ENCODE measurements at places on chromosomes 2 and 18.

GRCh38 chr18:44789710-44790109 lies 109.0 kb downstream of the SETBP1 start:
- no peak for DNase-seq

- DNase-seq: no peak
Observed at GRCh38 chr2:422676-423435, 135.0 kb upstream of the ALKAL2 start.

DNA sequence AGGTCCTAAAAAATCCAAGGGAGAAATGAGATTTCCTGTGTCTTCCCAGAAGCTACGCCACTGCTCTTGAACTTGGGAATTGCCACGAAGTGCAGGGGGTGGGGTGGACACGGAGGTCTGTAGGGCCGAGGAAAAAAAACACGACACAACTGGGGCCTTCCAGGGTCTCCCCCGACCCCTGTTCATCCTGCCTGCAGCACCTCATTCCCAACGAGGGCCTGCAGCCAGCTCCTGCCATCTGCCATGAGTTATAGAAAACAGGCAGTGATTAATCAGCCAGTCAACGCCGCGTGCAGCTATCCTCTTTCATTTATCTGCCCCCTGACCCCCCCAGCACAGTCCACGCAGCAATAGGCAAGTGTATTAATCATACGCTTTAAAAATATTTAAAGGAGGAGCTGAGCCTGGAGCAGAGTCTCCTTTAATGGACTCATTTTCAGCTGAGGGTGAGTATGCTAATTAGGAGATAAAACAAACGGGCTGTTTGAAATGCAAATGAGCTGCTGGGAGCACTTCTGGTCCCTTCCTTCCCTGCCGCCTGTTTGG lies 209.9 kb downstream of the TFCP2L1 start:
- DNase-seq: peak; percentile 49

GRCh38 chr2:29549069-29549380 lies 372.4 kb downstream of the ALK start:
- DNase-seq: no peak

DNA sequence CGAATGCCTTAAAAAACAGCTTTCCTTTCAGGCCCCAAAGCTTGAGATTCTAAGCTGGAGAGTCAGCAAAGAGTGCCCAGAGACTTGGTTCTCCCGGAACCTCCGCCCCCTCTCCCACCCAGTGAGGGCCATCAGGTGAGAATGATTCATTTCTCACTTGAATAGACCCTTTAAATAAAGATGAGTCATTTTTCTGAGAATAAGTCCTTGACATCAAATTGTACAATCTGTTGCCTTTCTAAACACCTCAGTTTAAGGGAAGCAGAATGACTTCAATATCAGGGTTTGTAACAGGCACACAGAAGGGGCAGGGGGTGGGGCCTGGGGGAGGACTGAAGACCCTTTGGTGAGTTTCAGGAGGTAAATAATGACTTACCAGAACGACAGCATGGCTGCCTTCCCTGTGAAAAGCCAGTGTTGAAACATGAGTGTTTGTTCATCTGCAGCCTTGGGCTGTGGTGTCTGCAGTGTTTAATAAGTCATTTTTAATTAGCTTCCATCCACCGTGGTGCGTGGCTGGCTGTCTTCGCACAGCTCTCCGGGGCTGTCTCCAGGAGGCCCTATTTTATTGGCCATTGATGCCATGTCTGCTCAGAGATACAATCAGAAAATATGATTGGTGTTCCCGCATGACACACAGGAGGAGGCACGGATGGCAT lies 134.9 kb upstream of the ZNF236 start:
- DNase-seq: peak; percentile 37

DNA sequence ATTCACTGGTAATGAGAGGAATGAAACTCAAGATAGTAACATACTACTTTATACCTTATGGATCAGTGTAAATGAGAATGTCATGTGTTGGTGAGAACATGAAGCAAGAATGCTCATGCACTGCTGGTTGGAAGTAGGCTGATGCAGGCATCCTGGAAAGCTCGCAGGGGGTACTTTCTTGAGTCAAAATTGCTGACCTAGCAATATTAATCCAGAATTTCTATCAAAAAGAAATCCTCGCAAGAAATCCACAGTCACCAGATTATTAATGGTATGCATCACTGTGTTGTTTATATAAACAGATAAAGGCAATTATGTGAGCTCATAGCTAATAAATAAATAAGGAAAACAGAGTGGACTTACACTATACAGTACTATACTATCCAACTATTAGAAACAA lies 713.7 kb upstream of the PKDCC start:
- no peak for DNase-seq

DNA sequence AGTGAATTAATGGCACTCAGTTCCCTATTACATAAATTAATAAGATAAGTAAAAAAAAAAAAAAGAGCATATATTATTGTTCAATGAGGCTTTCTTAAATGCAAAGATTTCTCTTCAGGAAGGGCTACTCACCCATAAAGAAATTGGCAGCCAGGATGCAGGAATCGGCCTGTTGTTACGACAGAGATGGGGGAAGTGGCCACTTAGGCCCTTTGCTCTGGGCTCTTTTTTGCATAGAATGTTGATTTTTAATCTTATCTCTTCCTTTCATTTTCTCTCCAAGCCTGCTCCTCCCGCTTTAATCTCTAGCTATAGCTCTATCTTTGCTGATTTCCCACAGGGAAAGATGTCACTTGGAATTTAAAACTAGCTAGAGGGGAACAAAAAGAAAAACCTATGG lies 391.8 kb upstream of the CRIM1 start:
- DNase-seq: no peak

DNA sequence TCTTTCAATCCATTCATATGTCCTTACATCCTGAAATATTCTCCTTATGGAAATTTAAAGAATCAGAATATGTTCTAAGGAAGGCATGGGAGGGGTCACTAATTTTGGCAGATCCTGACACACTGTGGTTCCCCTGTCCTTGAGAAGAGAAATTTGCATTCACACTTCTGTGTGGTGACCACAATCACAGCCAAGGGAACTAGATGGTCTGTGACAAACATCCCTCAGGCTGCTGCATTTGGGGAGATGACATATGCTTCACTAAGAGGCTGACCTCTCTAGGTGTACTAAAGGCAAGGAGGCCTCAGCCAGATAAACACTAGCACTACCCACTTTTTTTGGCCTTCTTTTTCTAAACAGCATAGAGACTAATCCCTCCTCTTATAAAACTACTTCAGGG lies 129.6 kb downstream of the MREG start:
- DNase-seq: no peak

GRCh38 chr2:105308382-105309146 lies 21.0 kb downstream of the TGFBRAP1 start:
- no peak for DNase-seq

DNA sequence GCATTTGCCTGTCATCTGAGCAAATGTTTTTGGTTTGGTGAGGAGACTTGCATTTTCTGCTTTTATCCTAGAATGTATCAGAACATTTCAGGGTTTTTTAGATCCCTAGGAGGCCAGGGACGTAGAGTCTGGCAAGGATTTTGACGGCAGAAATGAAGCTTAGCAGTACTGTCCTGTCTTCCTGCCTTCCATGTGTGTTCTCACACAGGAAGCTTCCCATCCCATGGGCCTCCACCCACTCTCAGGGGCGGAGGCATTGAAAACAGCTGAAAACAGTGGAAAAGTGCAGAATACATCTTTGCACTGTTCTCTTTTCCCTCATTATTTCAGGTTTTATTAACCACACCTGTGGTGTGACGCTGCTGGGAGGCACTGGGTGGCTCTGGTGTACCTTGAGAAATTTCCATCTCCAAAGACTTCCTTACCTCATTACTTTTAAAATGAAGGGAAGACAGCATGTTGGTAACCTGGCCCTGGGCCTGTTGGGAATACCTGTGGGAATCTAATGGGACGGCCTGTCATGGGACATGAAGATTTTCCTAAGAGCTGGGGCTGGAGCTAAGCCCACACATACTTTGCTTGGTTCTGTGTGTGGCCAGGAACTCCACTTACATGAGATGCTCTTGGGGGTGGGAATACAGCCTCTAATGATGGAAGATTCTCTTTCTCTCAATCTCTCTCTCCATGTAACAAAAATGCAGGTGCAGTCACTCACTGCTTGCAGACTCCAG lies 20.5 kb downstream of the PCARE start:
- DNase-seq: no peak

GRCh38 chr18:22394428-22394827 lies 23.3 kb downstream of the CTAGE1 start:
- no peak for DNase-seq

- DNase-seq: no peak
Observed at GRCh38 chr18:63140997-63141777, 178.4 kb downstream of the BCL2 start.

GRCh38 chr2:157747695-157748370 lies 119.2 kb upstream of the ACVR1C start:
- no peak for DNase-seq

DNA sequence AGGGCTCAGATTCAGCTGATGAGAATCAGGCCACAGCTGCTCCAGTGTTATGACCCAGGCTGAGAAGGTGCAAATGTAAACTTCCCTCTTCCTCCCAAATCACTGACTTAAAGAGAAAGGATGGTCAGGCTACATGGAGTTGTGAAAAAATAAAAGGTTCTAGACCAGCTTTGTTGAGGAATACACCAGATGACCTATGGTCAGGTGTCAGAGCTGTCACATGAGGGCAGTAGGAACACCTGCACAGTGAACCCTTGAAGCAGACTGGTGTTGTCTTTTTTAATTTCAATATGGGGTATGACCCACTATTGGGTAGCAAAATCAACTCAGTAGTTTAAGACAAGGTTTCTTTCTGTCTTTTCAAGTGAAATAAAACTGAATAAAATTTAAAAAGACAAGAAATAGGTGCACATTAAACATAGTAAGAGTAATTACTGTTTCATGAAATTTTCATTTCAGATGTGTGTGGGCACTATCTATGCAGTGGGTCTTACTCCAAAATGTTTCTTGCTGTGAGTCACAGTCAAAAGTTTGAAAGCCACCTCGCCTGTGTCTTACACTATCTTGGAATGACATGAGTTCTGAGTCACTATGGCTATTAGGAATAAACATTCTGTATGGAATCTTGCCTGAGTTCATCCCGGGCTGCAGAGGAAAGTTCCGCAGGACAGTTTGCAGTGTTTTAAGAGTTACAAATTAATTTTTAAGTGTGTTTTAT lies 83.6 kb downstream of the ACVR1 start:
- DNase-seq: no peak

DNA sequence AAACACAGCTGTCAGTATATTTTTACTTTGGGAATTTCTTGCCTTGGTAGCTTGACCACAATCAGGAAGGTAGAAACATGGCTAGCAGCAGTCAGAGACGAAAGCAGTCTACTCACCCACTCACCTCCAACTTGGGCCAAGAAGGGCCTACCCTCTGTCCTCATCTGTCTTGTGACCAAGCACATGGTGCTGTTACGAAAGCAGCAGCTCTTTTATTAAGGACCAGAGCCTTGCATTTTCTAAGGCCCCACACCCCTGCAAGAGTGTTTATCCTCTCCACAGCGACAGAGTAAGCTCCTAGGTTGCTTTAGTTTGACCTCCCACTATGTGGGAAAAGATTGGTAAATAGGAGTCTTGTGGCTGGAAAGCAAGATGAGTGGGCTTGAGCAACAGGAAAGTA lies 31.3 kb upstream of the MSTN start:
- DNase-seq: no peak

DNA sequence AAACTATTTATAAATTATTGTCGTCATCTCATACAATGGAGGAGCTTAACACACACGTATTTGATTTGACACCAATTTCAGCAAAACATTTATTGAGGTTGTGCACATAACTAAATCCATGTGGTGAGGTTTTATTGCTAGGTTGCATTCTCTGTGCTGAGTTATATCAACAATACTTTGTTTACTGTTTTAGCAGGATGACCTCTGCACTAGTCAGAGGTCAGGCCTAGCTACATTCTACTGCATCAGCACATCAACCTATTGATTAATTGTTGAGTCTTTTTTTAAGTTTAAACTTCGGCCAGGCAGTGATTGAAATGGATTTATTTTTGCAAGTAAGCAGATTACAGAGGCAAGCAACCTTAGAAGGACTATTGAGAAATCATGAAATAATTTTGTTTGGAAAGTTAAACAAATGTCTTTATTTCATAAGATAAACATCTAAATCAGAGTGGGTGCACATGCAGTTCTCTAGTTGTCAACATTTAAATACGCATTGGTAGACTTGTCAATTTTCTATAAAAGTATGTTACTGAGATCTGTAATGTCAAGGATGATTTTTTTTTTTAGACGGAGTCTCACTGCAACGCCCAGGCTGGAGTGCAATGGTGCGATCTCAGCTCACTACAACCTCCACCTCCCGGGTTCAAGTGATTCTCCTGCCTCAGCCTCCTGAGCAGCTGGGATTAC lies 75.2 kb upstream of the CD28 start:
- no peak for DNase-seq

DNA sequence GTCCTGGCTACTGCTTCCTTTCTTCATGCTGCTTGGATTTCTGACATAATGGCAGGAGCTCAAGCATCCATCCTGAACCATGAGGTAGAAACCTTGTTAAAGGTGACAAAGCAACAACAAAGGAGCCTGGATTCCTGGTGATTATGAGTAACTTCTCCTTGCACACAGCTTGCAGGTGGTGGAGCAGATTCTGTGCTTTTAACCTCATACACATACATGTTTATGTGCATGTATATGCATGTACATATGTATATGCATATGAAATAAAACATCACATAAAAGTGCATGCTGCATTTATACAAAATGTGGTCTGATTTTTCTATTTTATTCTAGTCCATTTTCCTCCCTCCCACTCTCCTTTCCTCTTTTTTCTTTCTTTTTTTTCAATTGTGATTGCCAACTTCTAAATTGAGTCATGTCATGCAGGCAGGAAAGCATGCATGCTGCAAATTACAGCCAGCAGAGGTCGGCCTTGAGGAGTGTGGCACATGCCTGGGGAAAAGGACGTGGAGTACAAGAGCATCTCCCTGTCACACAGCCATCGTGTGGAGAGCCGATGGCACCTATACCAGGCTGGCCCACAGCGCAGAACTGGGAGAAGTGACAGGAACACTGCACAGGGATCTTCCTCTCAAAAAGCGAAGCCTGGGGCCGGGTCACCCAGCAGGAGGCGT lies 17.9 kb downstream of the LCT start:
- DNase-seq: peak; percentile 55

DNA sequence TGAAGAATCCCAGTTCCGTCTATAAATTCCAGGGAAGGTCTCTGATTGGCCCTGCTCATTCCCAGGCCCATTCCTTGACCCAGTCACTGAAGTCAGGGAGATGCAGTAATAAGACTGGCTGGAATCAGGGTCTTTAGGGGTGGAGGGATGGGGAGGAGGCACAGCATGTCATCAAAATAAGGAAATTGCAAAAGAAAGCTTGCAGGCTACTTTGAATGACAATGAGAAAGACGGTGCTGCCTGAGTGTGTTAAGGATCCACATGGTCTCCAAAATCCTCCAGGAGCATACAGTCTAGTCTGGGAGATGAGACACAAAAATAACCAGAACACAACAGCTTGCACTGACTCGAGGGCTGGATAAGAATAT lies 2.0 kb upstream of the DES start:
- no peak for DNase-seq

- DNase-seq: no peak
Observed at GRCh38 chr2:20490300-20491181, 43.7 kb downstream of the RHOB start.

GRCh38 chr2:158932131-158932645 lies 36.3 kb upstream of the TANC1 start:
- DNase-seq: no peak

All from stimulated activated CD8-positive, alpha-beta memory T cell treated with anti-CD3 and anti-CD28 coated beads, Interleukin-7, amount 100 ng/mL, for 48 hours (primary cell).